AG20443 (cell line): ENCODE measurements at places on chromosomes 4 and X.
A peak's percentile ranks its signal among the peaks of the same experiment; 100 is the strongest.

- no peak for DNase-seq
Measured at GRCh38 chr4:23978002-23978401, 88.2 kb upstream of the PPARGC1A start.

- DNase-seq, result no peak
Measured at GRCh38 chr4:844752-845232, 18.9 kb upstream of the CPLX1 start.

- DNase-seq, result no peak
Measured at GRCh38 chr4:184329235-184329634, 111.6 kb upstream of the ENPP6 start.

DNA sequence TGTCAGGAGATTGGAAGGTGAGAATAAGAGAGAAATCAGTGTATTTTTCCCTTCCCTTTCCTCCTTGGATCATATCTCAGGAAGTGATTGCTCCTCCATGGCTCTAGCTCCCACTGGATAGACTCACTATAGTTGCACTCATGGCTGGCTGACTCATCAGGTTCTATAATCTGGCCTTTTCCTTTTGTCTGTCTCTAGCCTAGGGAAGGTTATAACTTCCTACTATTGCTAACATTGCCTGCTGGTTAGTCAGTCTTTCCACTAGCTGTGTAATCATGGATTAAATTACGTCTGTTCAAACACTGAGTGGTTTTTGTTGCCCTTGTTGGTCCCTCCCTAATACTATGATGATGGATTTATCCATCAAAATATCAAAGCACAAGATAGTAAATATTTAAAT lies 195.5 kb upstream of the VEGFC start:
- DNase-seq, result peak; percentile 83

- DNase-seq, result no peak
Measured at GRCh38 chrX:15441464-15441863, 51.7 kb downstream of the PIR start.

GRCh38 chrX:17833954-17834353 lies 27.1 kb downstream of the RAI2 start:
- DNase-seq, result no peak

DNA sequence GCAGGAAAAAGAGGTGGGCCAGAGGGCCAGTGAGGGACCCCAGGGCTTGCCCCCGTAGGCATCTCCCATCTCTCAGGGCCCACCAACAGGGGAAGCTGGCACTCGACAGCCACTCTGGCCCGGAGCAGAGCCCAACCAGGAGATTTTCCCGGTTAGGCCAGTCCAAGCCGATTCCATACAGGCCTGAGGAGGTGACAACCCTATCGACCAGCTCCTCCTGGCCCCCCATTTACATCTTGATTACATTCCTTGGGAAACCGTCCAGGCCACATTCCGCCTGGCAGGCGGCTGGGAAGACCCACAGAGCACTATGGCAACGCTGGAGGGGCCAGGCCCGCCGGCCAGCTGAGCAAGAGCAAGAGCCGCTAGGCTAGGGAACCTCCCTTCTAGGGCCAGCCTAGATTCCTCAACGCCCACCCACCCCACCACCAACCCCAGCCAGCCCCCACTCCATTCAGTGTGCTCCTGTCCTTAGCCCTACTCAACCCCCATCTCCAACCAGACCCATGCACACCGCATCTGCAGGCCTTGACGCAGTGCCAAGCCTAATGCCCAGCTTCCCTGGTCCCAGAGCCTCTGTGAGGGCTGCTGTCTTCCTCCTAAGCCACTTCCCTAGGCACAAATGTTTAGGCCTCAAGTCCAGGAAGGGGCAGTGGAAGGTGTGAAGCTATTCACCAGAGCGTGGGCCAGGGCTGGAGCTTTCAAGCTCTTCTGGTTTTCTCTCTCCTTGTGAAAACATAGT lies 161.2 kb downstream of the EFNB1 start:
- DNase-seq, result peak; percentile 80

DNA sequence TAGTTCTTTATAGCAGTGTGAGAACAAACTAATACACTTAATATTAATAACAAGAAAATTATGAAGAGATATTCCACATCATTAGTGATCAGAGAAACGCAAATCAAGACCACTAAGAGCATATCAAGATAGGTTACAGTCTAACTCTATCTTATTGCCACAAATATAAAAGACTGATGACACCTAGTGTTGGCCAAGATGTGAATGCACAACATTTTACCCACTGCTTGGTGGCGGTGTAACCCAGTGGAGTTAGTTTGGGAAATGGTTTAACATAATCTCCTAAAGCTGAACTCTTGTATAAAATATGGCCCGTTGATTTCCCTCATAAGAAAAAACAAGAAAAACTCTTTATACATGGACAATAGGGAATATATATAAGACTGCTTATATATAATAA lies 92.4 kb downstream of the SLITRK2 start:
- no peak for DNase-seq

- DNase-seq, result peak; percentile 37
Measured at GRCh38 chr4:146442801-146443200, 78.9 kb downstream of the SLC10A7 start.

GRCh38 chr4:81214881-81215868 lies at the start of gene PRKG2:
Gene PRKG2, minus strand, starts transcription at chr4:81215222. Its CDS starts 10,175 bp downstream, at chr4:81205047.
- peak; percentile 54 for DNase-seq

GRCh38 chrX:139287155-139287924 lies 243.2 kb upstream of the F9 start:
- no peak for DNase-seq

- no peak for DNase-seq
Measured at GRCh38 chr4:102390438-102390837, 45.2 kb upstream of the SLC39A8 start.

DNA sequence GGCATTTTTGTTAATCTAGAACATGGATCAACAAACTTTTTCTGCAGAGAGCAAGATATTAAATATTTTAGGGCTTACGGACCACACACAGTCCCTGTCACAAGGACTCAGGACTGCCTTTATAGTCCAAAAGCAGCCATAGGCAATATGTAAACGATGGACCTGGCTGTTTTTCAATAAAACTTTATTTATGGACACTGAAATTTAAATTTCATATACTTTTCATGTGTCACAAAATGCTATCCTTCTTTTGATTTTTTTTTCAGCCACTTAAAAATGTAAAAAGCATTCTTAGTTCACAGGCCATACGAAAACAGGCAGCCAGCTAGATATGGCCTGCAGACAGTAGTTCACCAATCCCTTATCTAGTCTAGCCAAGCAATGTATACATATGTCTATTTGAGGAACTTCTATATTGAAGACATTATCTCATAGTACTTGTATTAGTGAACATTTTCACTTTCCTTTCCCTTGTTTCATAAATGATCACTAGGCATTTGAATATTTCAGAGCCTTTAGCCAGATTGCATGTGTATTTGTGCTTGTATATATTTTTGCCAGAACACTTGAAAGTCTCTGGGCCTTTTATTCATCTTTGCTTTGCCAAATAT lies 350.9 kb downstream of the RPA4 start:
- no peak for DNase-seq

- DNase-seq, result no peak
Measured at GRCh38 chrX:45743906-45744625, 543.4 kb upstream of the DIPK2B start.

DNA sequence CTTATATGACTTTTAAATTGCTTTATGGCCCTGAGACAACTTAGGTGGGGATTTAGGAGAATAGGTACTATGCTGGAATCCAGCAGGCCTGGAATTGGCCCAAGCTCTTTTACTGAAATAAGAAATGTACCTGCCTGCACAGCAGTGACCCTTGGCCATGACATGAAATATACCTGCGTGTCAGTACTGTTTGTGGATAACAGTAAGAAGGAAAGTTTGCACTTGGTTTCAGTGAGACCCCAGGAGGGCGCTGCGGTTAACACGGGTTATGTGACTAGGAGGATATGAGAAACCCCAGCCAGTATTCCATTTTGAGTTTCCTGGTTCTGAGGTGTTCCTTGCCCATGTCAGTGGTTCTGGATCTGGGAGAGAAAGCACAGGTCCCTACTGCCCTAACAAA lies 5.3 kb downstream of the MTM1 start:
- DNase-seq, result no peak

- no peak for DNase-seq
Measured at GRCh38 chrX:73448379-73448778, 1.5 kb downstream of the CDX4 start.

DNA sequence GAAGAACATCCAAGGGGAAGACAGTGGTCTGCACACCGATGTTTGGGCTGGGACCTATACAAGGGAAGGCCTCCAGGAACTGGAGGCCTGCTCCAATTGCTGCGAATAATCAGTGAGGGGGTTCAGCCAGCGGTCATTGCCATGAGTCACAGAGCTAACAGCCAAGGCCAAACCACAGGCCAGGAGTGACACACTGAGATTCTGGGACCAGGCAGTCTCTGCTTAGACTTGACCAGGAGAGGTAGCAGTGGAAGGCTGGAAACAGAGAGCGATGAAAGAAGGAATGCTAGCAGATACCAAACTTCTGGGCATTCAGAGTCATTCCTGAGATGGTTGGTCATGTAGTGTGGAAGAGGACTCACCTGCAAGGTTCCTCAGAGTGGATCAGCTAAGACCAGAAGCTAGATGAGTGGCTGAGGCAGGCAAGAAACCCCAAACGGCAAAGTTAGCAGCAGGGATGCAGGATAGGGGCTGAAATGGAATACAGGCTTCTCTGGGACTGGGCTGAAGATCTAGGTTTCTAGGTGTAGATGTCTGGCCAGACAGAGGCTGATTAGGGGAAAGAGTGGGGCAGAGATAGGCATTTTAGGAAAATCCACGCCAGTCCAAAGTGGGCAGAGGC lies 54.7 kb downstream of the CNGA2 start:
- peak; percentile 87 for DNase-seq

GRCh38 chrX:64739792-64740378 lies 236.4 kb downstream of the ZC4H2 start:
- no peak for DNase-seq

- DNase-seq, result peak; percentile 35
Measured at GRCh38 chrX:132480581-132481203, 8.1 kb downstream of the MBNL3 start.

- peak; percentile 38 for DNase-seq
Measured at GRCh38 chrX:39196192-39197102, 395.2 kb downstream of the MID1IP1 start.

GRCh38 chr4:189385579-189385978 lies 555.1 kb upstream of the FRG1 start:
- DNase-seq, result no peak

GRCh38 chr4:175330652-175331051 lies 412.5 kb downstream of the ADAM29 start:
- DNase-seq, result no peak

DNA sequence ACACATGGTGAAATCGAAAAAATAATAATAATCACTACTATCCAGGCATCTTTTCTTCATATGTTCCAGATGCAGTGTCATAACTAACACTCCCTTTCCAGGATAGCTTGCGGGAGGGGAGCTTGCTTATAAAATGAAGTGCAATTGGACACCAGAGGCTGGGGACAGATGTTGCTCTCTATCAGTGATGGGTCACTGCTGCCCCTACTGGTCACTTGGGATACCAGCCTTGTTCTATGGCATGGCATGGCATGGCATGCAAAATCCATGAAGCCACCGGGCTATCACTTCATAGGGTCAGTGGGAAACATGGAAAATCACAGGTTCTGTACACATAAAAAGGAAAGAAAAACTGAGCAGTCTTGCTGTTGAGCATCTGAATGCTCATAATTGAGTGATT lies 168.1 kb downstream of the GLRA2 start:
- DNase-seq, result peak; percentile 14

DNA sequence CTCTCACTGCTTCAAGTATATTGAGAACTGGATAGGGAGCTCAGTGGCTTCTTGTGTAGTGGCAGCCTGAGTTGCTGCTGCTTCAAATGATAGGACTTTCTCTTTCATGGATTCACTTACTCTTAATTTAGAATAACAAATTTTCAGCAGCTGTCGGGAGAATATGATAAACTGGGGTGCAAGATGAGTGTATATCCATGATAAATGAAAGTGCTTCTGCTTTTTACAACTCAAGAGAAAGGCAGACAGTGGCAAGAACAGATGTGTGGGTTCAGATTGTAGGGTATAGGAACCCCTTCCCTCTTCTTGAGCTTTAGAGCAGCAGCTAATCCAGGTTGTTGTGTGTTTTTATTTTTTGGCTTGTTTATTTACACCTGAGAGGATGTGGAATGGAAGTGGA lies 1.0 kb downstream of the SH3BGRL start:
- DNase-seq, result no peak

GRCh38 chr4:185212581-185212980 lies 3.2 kb downstream of the SNX25 start:
- no peak for DNase-seq

DNA sequence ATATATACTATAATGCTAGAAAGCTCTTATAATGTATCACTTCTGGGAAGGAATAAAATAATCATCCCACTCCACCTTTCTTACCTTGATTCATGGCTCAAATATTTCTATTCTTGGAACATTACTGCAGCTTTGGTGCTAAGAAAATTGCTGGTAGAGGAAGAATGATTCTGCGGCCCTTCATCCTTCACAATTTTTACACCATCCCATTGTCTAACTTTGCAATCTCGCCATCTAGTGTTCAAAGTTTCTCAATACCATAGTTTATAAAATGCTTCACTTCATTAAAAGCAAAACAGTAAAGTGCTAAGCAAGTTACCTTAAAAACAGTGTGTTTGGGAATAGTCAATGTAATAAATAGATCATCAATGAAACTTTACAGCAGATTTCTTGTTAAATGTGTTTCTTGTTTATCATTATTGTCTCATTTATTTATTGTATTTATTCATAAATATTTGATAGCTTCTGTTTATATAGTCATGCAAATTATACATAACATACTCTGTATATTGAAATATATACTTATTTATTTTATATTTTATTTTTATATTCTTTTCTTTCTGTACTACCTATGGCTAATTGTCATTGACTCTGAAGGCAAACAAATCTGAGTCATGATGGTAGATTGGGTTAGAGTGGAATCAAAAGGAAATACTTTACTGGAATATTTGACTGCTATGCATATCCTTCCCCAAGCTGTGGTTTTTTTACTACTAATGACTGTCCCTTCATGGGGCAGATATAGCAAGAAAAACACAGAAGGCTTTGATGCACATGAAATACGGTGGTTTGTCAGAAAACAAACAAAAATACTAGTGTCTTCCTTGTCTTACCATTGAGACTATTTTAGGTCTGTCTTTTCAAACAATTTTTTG lies 390.7 kb downstream of the MAPK10 start:
- peak; percentile 61 for DNase-seq

GRCh38 chr4:40187386-40187906 lies 9.4 kb upstream of the RHOH start:
- no peak for DNase-seq

- peak; percentile 64 for DNase-seq
Measured at GRCh38 chrX:104922206-104922621, 298.3 kb downstream of the TEX13A start.

- DNase-seq, result no peak
Measured at GRCh38 chr4:100590325-100590724, 72.5 kb upstream of the EMCN start.

- no peak for DNase-seq
Measured at GRCh38 chr4:143351774-143352451, 15.2 kb downstream of the GAB1 start.
